ENCODE measurements at places on chromosomes 13 and 19.

GRCh38 chr13:58617880-58618665 lies 986.5 kb downstream of the PCDH17 start:
- DNase-seq, result no peak

- DNase-seq, result no peak
These were observed 2.1 kb downstream of the POU4F1 start for GRCh38 chr13:78601124-78601873.

DNA sequence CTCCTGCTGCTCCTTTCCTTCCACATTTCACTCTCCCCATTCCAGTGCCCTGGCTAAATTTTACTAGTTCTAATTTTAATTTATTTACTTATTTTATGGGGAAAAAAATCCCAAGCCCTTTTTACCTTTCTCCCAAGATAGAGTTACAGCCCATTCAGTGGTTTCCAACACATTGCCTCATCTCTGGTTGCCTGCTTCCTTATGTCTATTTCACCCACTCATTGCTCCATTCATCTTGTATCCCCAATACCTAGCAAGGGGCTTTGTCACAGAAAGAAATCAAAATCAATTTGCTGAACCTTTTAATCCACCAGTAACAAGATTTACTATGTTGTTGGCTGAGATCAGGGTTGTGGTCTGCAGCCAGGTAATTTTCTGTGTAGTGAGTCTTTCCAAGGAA lies 55.9 kb downstream of the LHFPL6 start:
- DNase-seq, result no peak

DNA sequence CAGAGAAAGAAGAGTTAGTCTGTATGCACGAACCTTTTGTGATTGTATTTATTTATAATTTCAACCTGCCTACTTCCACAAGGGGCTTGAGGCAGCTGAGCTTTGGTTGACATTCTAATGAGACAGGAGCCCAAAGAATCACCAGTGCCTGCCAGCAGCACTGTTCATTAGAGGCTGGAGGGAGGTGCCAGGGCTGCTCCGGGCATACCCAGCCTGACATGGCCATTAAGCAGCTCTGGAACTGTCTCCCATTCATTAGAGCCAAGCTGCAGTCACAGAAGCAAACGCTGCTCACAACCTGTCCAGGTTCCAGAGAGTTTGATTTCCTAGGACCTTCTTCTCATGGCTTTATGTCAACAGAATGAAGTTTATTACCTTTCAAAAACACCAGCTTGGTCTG lies 425.5 kb downstream of the RFC3 start:
- no peak for DNase-seq

DNA sequence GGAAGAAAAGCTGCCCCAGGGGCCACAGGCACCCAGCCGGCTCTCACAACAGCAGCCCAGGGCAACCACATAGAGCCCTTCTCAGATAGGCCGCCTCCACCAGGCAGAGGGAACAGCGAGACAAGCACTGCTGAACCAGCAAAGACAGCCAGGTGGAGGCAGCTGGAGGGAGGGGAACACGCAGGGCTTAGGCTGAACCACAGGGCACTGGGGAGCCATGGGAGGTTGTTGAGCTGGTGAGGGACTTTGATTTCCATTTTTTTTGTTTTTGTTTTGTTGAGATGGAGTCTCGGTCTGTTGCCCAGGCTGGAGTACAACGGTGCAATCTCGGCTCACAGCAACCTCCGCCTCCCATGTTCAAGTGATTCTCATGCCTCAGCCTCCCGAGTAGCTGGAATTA lies 3.5 kb downstream of the GAMT start:
- no peak for DNase-seq

DNA sequence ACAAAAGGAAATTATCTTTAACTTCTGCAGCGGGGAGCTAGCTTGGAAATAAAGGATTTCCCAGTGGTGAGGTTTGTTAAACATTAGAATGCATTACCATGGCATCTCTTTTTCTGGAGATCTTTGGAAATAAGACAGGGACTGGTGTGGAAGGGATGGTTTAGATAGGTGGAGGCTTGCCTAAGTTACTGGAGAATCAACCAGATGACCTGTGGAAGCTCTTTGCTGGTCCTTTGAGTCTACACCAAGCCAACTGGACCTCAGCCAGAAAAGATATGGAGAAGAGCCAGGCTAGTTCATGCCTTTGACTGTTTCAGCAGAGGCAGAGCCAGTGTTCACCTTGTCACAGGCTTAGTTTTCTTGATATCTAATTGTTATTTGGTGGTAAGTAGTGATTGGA lies 134.7 kb downstream of the KCNRG start:
- DNase-seq, result no peak

DNA sequence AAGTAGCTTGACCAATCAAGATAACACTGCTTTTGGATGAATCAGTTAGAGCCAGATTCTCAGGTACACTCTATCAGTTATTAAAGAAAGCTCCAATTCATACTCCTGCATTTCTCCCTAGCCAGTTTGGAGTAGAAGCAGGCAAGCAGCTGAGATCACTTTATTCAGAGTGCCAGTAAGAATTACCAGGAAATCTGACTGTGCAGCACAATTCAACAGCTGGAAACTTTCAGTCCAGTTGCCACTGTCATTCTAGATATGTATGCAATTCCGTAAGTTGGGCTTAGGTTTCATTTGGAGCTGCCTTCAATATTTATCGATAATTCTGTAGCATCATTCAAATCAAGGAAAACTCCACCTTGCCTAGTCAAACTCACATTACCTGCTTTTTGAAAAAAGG lies 2625.6 kb upstream of the PCDH20 start:
- no peak for DNase-seq

Data from mammary epithelial cell (primary cell).